ENCODE measurements at places on chromosomes 11 and 22. TPM values are rescaled to one million over a fixed set of nuclear protein-coding genes. Genes with fewer than 3 reads are reported as not detected.

The TMPRSS5 gene
- total RNA-seq, result 0.33 TPM

DNA sequence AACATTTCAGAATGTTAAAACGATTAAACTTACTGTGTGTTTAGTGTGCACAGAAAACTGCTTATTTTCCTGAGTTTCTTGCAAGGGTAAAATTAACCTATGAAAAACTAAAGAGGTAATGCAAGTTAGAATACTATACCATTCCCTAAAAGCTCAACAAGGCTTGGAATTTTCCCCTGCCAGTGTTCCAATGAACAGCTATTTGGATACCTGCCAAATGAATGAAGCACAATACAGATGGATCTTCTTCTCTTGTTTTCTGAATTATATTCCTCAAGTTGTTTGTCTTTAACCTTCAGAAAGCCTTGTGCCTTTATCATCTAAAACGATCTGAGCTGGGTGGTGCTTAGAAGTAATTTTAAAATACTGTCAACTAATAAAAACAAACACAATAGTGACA, 204.5 kb downstream of the LRRC4C start:
- DNase-seq, result no peak

The TRIM48 gene
- total RNA-seq, result not detected

The OR4A47 gene
- total RNA-seq, result not detected

- DNase-seq, result no peak
Observed at GRCh38 chr11:72818971-72819370, 4.8 kb downstream of the ATG16L2 start.

- no peak for DNase-seq
Observed at GRCh38 chr11:15818132-15818842, 538.1 kb downstream of the SOX6 start.

All from chondrocyte (in vitro differentiated cells).